Left colon (tissue), 2 donors: ENCODE measurements at places on chromosomes 11 and 22. TPM values are rescaled to one million over a fixed set of nuclear protein-coding genes. Genes with fewer than 3 reads are reported as not detected.
A peak's percentile ranks its signal among the peaks of the same experiment; 100 is the strongest.

DNA sequence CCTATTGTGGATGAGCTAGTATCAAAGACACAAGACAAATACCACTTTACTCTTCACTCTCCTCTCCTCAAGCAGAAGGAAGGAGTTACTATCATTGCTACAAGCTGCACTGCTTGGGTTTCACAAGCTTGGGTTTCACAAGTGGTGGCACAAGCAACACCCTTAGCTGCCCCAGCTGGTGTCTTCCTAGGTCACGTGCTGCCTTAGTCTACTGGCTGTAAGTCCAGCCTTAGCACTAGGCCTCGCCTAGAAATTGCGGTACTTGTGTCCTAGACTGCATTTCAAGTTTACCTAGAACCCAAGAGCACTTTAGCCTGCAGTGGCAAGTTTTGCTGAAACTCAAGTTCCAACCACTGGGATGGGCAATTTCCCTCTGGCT, 86.6 kb downstream of the EHF start:
- DNase-seq: no peak

DNA sequence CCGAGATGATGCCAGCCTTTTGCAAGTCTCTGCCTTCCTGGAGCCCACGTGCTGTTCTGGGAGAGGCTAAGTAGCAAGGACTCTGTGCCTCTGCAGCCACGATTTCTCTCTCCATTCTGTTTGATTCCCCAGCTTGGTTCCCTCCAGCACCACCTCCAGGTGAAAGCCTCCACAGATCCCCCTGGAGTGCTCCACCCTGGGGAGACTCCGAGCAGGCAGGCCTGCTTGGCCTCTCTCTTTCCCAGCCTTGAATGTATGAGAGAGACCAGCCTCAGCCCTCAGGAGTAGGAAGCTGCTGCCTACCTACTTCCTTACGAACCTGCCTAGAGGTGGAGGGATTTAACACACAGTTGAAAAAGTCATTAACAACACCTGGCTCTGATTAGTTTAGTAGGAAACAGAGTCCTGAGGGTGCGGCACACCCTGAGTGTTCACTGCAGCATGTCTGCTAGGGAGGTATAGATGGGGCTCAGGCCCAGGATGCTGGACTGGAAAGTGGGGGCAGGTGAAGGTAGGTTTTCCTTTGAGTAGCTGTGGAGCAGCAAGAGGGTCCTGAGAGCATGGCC, 22.5 kb downstream of the TMPRSS5 start:
- no peak for DNase-seq

GRCh38 chr11:65055538-65055937, 2.8 kb downstream of the NAALADL1 start:
- DNase-seq: no peak

DGCR2 gene
- total RNA-seq: 104 TPM

UBQLNL gene
- 0.25 TPM for total RNA-seq

- no peak for DNase-seq
These were observed 35.4 kb upstream of the CD44 start for GRCh38 chr11:35103366-35104208.

DNA sequence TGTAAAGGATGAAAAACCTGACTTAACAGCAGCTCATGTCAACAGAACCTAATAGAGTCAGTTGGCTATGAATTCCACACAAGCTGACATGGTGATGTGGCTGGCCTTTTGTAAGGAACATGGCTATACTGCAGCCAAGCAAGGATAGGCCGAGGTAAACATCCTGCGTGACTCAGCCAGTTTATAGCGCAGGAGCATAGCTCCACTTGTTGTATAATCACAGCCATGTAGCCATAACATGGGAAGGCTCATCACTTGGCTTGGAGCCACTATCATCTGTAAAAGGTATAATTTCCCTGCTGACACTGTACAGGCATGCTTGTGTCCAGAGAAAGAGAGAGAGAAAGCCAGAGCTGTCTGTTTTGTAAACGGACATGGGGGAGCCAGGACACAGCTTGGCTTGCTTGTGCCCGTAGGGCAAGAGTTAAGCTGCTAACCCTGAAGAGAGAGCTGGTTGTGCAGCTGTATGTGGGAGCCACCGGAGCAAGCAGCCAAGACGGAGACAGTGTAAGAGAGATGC, 104.4 kb upstream of the PLET1 start:
- DNase-seq: peak; percentile 46

GRCh38 chr11:122727101-122727929, 71.8 kb downstream of the UBASH3B start:
- no peak for DNase-seq
